ENCODE measurements at places on chromosomes 2 and 18.

DNA sequence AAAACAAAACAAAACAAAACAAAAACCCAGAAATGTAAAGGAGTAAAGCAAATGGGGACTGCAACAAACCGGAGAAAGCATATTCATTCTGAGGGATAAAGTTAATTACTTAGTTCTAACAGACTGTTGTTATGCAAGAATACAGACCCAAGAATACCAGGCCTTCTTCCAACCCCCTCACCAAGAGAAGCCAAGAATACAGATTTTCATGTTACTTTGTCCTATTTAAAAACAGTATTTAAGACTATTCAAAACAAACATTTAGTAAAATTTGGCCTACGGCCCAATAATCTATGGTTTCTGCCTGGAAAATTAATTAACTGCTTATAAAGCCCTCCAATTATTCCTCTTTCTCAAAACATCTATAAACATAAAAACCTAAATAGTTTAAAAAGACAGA lies 91.4 kb downstream of the USP34 start:
- no peak for DNase-seq

DNA sequence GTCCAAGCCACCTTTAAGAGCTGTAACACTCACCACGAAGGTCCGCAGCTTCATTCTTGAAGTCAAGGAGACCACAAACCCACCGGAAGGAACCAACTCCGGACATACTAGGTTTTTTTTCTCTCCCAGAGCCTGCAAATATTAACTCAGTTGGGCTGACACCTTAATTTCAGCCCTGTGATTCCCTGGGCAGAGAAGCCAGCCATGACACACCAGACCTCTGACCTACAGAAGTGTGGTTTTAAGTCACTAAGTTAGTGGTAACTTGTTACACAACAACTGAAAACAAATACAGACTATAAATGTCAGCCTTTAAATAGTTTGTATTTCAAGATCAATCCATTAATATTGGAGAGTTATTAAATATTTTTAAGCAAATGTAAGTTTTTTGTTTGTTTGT lies 855.1 kb downstream of the TMEM182 start:
- no peak for DNase-seq

DNA sequence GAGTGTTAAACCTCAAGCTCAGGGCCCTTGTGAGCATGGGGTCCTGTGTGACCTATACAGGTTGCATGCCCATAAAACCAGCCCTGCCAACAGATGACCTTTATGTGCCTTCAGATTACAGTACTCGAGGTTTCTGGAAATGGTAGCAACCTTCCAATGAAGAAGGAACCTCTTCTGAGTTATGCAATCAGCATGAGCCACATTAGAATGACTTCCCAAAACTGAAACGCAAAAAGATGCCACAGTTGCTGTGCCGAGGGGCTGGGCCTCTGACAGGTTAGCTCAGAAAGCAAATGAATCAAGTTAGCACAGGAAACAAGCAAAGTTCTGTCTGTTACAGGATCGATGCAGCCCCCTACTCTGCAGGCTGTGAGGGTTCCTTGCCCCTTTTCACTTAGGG lies 37.7 kb downstream of the TGFA start:
- DNase-seq, result no peak

GRCh38 chr2:64214281-64215115 lies 70.3 kb upstream of the PELI1 start:
- DNase-seq, result no peak

DNA sequence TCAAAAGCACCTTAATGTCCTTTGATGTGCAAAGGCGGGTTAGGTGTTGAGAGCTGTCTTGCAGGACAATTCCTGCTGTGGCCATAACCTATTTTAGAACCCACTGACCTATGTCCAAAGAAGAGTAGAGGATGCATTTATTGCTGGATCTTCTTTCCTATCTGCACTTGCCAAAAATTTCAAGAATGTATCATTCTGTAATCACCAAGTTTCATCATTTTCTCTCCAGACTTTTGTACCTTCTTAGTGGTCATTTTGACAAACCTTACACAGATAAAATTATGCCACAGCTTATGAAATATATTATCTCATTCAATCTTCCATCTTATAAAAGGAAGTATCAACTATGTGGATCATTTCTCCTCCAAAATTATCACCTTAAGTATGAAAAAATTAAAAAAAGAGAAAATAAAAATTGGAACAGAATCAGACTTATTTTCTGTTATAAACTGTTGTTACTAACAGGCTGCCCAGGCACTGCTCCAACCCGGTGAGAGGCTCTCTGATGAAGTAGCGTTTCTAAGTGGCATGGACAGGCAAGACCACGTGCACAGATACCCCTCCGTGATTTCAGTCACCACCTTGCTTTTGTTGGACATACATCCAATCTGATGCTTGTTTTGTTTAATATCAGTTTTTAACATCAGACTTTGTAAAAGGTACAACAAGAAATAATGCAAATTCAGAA lies 559.9 kb upstream of the ID2 start:
- DNase-seq, result peak; percentile 63

DNA sequence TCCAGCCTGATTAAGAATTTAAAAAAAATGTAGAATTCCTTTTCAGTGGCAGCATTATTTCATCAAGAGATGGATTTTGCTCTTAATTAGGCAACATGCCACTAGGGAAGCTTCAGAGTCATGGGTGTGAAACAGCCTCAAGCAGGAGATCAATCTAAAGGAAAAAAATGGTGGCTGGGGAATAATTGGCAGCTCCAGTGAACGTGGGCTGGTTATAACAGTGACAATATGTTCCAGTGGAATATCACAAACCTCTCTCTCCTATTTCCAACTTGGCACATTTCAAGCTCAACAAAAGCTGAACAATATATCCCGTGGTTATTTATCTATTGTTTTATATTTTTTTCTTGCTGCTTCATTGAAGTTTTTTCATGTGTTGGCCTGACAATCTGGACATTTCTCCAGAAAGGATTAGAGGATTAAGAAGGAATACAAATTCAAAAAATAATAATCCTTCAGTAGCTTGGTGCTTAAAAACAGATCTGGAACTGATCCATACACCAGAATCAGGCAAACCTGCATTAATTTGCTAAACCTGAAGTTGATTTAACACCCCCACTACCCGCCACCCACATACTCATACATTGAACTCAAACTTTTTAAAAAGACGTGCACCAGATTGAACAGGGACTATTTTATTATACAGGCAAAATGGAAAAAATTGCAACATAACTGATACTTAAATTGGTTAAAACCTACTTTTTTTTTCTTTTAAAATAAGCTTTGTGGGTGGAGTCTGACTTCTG lies 255.9 kb upstream of the SPRED2 start:
- DNase-seq, result no peak

- DNase-seq, result no peak
These were observed 157.4 kb downstream of the MYO3B start for GRCh38 chr2:170335351-170335750.

DNA sequence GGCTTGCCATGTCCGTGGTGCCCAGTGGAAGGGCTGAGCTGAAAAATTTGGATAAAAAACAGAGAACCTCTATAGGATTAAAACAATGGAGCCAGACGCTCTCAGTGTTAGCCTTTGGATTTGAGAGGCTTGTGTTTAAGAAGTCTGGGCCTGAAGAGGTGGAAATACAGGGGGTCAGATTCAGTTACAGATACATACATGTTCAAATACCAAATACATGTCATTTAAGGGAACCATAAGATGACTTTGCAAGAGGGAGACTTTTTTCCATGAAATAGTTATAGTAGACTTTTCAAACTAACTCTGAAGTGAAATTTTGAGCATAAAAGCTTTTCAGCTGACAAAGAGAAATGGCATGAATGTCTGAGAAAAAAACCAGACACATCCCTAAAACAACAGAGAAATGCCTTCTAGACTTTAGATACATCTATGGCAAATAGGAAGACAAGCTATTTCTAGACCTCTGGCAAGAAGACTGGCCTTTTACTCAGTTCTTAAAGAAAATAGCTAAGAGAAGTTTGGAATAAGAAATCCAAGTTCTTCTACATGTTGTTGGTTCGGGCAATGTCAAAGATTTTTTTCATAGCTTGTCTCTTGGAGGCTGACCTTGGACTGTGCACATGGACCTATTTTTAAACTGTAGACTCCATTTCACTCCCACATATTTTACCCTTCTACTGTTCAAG lies 112.9 kb downstream of the LTBP1 start:
- DNase-seq, result no peak

DNA sequence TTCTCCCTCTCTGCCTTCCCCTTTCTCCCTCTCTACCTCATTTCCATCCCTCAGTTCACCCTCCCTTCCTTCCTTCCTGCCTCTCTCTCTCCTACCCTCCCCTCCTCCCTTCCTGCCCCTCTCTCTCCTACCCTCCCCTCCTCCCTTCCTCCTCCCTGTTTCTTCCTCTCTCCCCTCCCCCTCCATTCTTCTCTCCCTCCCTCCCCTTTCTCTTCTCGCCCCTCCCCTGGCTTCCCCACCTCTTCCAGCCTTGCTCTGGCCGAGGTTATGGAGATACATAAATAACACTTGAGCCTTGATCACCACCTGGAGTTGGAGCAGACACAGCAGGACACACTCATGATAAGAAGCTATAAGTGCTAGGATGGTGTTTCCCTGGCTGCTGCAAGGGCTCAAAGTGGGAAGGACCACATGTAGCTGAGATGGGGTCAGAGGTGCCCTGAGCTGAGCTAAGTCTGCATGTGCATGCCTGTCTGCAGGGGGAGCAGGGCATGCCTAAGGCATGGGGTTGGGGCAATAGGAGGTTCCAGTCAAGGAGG lies 326.1 kb upstream of the HS6ST1 start:
- DNase-seq, result no peak

DNA sequence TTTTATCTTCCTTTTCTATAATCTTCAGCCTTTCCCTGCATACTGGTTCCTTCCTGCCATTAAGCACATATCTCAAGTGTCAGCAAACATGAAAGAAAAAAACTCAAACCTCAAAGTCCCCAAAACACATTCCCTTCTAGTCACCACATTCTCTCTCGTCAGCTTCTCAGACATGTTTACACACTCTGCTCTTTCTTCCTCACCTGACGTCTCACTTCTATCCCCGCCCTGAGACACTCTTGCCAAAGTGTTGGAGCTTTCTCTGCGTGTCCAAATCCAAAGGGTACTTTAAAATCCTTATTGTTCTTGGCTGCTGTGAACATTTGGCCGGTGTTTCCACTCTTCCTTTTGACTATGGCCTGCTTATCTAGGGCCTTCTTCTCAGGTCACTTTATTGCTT lies 47.9 kb downstream of the SOX11 start:
- no peak for DNase-seq

DNA sequence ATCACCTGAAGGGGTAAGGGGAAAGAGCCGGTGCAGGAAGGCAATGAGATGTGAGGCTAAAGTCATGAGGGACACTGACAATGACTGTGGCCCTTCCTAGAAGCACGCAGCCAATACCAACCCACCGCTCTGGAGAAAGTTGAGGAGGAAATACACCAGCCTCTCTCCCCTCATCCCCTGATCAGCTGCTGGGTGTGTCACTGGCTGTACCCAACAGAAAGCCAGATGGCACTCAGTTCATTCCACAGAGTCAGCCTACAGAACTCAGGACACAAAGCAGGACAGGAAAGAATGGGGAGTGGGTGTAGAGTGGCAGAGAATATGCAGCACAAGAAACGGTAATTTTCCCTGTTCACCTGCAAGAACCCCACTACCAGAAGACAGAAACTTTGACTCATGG lies 29.7 kb downstream of the CCBE1 start:
- DNase-seq, result no peak

DNA sequence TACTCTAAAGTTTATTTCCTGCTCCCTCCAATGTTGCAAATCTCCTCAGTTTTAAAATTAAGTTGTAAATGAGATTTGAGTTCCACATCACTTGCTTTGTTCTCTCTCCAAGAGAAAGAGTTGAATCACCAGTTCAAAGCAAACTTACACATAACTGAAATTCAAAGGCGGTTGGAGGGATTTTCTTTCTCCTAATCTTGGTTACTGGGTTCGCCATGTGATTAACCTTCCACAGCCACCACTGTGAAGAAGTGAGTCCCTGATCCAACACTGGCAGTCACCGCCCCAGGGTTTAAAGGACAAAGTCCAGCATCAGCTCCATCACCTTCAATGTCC lies 247.1 kb downstream of the MYCN start:
- DNase-seq, result no peak

DNA sequence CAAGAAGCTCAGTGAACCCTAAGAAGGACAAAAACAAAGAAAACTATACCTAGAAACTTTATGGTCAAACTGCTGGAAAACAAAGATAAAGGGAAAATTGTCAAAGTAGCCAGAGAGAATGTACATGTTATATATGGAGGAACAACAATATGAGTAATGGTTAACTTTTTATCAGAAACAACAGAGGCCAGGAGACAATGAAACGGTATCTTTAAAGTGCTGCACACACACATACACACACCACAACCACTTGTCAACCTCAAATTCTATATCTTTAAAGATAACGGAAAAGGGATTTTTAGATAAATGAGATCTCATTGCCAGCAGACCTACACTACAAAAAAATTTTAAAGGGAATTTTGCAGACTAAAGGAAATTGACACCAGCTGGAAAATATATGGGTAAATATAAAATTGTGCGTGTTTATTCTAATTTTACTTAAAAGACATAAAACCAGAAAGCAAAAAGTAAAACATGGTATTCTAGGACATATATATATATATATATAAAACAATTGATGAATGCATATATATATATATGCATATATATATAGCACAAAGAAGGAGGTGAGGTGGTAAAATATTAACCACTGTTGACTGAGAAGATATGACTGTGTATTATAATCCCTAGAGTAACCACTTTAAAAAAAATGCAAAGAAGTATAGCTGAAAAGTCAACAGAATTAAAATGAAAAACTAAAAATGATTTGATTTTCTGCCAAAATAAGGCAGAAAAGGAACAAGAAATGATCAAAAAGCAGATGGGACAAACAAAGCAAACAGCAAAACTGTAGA lies 172.0 kb downstream of the SRBD1 start:
- no peak for DNase-seq

DNA sequence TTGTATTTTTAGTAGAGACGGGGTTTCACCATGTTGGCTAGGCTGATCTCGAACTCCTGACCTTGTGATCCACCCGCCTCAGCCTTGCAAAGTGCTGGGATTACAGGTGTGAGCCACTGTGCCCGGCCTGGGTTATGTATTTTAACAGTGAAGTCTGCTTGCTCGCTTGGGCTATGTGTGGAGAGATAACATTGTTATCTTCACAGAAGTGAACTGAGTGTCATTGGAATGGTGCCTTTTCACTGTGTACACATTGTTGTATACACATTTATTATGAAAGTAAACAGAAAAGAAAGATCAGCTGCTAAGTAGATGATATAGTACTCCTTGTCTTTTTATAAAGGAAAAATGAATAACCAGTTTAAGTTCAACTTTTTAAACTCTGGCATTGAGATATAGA lies 30.4 kb downstream of the RNF138 start:
- no peak for DNase-seq

- DNase-seq, result no peak
These were observed 695.1 kb downstream of the ZEB2 start for GRCh38 chr2:143824791-143825190.

DNA sequence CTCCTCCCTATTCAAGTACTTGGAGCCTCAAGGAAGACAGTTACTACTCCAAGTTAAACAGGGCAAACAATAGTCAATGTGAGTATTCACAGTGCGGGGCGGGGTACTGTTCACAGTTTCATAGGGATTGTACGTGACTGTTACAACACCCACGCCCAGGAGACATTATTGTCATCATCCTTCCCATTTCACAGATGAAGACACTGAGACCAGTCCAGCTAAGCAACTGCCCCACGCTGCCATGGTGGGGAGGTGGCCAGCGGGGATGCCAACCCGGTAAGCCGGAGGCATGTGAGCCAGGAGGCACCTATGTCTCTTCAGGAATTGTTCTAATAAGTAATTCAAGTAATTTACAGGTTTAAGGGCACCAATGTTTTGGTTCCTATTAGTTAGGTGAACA lies 982 bp downstream of the HJURP start:
- DNase-seq, result no peak
